ENCODE measurements at places on chromosomes 7 and 10. TPM values are rescaled to one million over a fixed set of nuclear protein-coding genes. Genes with fewer than 3 reads are reported as not detected.

The VWDE gene
- total RNA-seq: not detected

The IFIT1 gene
- total RNA-seq: 11.5 TPM

DNA sequence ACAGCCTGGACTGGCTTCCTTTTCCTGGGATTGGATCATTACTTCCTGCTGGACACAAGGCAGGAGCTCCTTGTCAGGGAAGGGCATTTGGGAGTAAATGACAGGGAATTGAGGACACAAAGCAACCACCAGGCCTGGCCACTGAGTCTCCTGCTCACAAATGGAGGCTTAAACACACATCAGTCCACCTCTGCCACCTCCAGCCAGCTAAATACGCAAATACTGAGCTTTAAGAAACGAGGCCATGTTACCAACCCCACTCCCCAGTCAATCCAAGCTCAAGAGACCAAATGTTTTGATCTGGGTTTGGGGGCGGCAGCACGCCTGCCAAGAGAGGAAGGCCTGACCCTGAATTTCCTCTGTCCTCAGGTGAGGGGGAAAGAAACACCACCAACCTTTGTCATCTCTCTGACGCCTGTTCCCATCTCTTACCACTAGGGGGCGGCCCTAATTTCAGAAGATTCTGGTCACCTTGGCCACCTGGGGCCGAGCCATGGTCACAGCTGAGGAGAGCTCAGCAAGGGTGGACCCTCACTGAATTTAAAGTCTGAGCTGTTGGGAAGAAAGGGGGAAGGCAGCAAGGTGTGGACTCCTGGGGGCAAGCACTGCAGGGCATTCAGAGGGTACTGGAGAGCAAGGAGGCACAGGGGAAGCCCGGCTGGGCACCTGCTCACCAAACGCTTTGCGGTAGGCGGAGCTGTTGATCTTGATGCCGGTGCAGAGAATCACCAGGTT, 16.5 kb downstream of the AIFM2 start:
- no peaks in the 10 kb centered on the region for H3K4me1 ChIP-seq
- no peak overlapping the region for H3K27ac ChIP-seq
- H3K4me3 ChIP-seq: no peak overlapping the region
- H3K27me3 ChIP-seq: no peaks in the 10 kb centered on the region

- H3K4me3 ChIP-seq: no peak overlapping the region
- DNase-seq: no peak
- H3K36me3 ChIP-seq: no peaks in the 10 kb centered on the region
These were observed 46.3 kb downstream of the EGFR start for GRCh38 chr7:55065079-55065478.

DNA sequence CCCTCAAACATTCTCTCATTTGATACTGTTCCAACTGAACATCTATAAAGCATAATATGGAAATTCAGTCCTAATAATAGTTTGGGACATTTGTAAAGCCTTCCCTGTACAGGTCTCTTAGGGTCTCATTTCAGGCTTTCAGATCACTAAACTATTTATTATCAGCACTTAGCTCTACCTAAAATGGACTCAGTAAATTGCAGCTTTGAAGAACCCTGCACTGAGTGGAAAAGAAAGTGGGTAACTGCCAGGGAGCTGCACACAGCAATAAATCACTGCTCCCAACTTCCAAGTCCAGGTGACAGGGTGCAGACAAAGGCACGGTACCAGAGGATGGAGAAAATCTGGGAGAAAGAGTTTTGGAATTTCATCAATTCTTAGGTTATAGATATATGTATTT, 164.9 kb upstream of the AOAH start:
- DNase-seq: no peak
- H3K4me1 ChIP-seq: no peaks in the 10 kb centered on the region
- H3K27me3 ChIP-seq: no peaks in the 10 kb centered on the region
- no peak overlapping the region for H3K4me3 ChIP-seq
- H3K36me3 ChIP-seq: no peaks in the 10 kb centered on the region

Measured in esophagus muscularis mucosa (tissue), 4 donors.